ENCODE measurements at places on chromosomes 11 and 22.

- DNase-seq, result peak; percentile 23
These were observed 192.5 kb downstream of the DDX10 start for GRCh38 chr11:108857382-108857781.

GRCh38 chr22:31630331-31631329 lies 31.4 kb downstream of the PISD start:
- DNase-seq, result peak; percentile 87

DNA sequence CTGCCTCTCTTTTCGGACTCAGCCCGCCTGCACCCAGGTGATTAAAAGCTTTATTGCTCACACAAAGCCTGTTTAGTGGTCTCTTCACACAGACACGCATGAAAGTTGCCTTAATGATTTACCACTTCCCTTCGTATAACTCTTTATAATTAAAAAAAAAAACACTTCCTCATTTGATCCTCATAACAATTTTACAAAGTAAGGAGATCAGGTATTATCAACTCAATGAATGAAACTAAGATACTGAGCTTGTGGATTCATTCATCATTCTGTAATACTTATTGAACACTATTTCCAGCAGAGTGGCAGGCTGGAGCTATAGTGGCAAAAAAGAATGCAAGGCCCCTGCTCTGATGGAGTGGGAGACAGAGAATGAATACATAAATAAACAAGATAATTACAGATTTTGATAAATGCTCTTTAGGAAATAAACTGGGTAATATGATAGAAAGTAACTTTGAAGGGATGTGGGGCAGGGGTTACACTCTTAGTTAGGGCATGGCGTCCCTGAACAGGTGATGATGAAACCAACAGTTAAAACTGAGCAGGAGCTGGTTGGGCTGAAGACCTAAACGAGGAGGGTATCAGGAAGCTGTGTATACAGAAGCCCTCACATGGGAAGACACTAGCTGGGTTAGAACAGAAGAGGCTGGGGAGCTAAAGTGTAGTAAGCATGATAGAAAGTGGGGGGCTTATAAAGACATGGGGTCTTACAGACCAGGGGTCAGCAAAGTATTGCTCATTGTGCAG lies 5.4 kb upstream of the CRTAM start:
- no peak for DNase-seq

DNA sequence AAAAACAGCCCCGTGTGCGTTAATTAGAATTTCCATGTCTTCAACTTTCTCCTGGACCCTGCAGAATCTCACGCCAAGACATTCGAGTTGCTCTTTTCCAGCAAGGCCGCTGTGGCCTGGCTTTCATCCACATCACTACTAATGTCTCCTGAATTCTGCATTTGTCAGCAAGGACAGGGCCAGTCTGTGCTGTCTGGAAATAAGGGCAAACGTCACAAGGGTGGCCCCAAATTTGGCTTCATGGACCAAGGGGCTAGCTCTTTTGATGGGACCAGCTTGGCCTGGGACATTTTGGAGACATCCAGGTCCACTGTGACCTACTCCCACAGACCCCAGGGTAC lies 33.4 kb downstream of the KCNQ1OT1 start:
- DNase-seq, result no peak

DNA sequence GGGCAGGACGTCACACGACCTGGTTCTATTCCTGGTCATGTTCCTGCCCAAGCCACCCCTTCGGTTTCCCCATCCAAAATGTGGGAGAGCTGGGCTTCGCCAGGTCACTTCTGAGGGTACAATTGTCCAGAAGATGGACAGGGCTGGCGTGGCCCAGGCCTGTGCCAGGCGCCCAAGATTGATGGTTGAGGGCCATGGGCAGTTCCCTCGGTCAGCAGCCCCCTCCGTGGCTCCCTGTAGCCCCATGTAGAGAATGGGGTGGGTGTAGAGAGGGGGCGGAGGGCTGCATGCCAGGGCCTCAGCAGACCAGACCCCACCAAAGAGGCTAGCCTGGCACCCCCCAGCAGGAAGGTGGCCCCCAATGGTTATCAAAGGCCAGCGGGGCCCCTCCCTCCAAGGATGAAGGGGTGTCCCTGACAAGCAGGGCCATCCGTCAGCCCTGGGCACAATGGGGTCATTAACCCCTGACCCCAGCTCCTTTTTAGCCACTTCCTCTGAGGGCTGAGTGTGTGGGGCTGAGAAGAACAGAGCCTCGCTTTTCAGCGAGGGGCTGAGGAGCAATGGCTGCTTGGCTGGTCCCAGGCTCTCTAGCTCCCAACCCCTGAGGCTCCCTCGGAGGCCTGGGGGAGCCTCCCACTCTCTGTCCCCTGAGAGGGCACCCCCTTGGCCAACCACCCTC lies 11.0 kb upstream of the PICK1 start:
- no peak for DNase-seq

DNA sequence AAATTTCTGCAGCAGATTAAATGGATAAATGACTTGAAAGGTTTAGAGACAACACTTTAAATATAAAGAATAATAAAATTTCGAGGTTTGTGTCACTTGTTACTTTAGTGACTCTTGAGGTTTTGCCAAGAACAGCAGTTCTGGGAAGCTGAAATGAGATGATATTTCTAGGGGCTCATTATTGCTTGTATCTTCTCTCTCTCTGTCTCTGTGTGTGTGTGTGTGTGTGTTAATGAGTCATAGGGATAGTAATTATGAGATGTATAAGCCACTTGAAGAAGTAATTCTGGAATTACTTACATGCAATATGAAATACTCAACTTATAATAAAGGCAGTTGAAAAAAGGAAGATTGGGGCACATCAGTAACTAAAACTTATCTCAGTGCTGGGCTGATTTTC lies 9.6 kb upstream of the OR10G7 start:
- DNase-seq, result no peak

- DNase-seq, result no peak
These were observed 461.2 kb downstream of the BRD1 start for GRCh38 chr22:49366437-49366836.

- DNase-seq, result no peak
These were observed 392.2 kb downstream of the ETS1 start for GRCh38 chr11:128195057-128195751.

DNA sequence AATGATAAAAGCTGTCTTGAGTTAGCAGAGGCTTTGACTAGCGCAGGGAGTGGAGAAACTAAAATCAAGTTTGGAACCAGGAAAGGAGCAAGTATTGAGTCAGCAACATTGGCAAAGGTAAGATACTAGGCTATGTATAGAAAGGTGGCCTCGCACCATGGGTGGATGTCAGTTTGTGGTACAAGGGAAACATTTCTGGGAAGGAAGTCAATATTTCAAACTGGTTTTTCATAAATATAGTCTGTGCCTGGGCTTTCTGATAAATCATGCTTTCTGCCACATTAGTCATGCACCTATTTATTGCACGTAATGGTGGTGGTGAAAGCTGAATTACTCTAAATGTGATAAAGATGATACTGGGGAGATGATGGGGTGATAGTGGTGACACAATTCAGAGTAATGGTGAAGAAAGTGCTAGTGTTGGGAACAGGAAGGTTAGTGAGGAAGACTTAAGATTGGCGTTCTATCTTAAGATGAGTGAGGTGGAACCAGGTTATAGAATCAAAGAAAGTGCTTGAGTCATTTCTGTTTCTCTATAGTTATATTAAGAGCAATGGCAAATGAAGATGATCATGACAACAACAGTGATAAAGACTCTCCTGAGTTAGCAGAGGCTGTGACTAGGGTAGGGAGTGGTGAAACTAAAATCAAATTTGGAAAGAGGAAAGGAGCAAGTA lies 729.0 kb downstream of the FAM181B start:
- no peak for DNase-seq

DNA sequence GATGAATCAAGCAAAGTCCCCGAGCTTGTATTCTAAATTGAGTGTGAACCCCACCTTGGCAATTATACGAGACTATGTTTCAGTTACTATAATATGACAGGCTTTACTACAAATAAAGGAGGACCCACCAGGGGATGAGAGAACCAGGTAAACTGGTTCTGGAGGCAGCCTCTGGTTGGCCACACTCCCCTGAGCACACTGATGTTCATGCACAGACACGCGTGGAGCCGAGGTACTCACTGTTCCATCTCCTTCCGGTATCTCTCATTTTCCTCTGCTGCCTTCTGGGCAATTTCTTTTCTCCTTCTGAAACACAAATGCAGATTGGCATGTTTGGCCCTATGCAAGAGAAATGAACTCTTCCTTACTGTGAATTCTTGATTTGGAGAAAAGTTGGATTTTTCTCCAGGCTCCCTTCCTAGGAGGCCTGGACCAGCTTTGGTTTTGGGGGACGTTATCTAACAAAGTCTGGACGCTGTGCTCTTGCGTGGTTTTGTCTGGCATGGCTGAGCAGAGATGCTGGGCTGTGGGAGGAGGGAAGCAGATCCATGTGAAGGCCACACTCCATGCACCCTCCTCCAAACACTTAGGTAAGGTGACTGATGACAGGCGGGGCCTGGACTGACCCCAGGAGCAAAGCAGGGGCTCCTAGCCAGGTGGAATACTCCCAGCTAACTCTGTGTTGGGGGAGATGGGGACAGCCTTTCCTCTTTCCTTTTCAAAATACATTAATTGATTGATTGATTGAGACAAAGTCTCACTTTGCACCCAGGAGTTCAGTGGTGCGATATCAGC lies 22.9 kb downstream of the USH1C start:
- no peak for DNase-seq

GRCh38 chr11:123371506-123372297 lies 58.4 kb upstream of the GRAMD1B start:
- no peak for DNase-seq

GRCh38 chr22:38412435-38413084 lies 42.4 kb downstream of the KCNJ4 start:
- peak; percentile 20 for DNase-seq

DNA sequence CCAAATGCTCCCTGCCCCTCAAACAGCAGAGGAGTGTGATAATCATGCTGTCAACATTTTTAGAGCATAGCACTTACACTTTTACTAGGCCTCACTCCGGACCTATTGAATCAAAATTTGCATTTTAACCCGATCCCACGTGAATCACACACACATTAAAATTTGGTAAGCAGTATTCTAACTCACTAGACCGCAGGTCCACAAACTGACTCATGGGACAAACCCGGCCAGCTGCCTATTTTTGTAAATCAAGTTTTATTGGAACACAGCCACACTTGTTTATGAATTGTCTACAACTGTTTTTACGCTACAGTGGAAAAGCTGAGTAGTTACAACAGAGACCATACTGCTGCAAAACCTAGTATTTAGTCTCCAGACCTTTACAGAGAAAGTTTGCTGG lies 43.3 kb downstream of the SNX19 start:
- no peak for DNase-seq

- DNase-seq, result peak; percentile 30
These were observed 1044.7 kb downstream of the BRD1 start for GRCh38 chr22:48782811-48783511.

DNA sequence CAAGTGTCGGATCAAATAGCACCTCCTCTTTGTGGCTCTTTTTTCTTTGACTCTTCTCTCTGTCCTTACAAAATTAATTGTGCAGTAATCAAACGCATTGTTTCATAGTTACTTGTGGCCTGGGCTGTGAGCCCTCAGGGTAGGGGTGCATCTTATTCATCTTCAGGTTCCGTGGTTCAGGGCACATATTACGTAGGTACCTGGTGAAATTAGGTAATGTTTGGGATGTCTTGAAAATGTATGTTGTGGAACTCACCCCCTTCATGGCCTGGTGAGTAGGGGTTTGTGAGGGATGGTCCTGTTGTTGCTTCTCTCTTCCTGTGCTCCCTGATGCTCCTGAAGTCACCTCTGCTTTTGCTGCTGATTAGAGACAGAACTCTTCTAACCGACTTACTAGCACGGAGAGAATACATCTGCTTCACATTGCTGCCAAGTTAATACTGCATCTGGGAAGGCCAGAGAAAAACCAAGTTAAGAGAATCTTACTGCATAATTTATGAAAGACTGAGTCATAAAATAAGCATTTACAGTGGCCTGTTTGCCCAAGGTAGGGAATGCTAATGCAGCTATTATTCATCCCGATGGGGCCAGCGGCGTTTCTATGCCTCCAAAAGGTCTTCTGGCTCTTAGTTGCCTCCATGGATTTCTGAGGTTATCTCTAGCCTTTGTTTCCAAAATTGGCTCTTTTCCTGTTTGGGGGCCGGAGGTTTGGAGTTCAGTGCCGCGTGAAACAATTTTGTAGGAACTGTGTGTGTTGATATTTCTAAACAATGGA lies 66.9 kb downstream of the TBC1D22A start:
- peak; percentile 58 for DNase-seq

DNA sequence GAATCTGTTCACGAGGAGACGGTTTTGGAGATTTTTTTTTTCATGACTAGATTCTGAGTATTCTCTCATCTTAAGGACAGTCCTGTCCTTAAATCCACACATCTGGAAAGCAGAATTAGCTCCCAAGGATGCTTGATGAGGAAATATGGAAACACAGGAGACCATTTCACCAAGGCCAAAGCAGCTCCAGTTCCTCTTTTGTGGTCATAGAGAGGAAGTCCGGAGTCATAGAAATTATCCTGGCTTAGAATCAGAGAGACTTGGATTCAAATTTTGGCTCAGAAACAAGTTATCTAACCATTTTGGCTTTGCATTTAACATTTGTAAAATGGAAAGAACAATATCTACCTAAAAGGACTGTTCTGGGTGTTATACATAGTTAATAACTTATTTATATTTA lies 7.3 kb upstream of the TEAD1 start:
- no peak for DNase-seq

GRCh38 chr11:102147632-102148031 lies 37.4 kb downstream of the YAP1 start:
- DNase-seq, result no peak

- DNase-seq, result no peak
These were observed 162.3 kb upstream of the ARHGAP20 start for GRCh38 chr11:110874437-110875030.

GRCh38 chr11:108718466-108718865 lies 53.6 kb downstream of the DDX10 start:
- DNase-seq, result no peak
